ENCODE measurements at places on chromosomes 12 and 14.

DNA sequence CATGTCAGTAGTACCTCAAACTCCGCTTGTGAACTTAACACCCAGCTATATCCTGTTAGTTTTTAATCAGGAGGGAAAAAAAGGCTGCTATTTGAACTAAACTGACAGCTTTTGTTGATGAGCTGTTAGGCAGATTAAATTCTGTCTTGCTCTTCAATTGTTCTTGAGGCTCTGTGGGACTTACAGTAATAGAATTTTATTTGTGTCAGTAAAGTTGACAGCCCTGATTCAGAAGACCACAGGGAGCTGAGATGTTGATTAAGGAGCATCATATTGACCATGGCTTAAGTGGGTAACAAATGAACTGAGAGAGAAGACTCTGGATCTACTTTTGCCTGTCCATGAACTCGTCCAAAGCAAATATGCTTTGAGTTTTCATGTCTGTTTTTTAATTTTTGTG is 622.9 kb downstream of the DIO2 start:
- no peak for DNase-seq

DNA sequence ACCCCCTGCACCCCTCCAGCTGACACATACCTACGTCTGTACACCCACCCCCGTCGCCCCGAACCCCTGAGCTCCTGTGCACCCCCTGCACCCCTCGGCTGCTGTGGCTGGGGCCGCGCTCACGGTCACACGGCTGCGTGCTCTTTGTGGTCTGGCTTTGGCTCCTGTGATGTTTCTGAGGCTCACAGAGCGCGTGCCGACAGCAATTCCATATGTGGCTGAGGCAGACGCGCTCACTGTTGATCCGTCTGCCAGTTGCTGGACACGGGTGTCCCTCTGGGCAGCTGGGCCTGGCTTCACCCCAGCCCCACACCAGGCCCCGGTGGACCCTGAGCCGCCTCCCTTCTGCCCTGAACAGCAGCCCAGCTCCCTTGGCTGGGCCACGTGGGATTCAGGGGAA is 46.5 kb downstream of the LRCOL1 start:
- DNase-seq = no peak

GRCh38 chr14:38098074-38098836 is 109.4 kb upstream of the SSTR1 start:
- no peak for DNase-seq

- no peak for DNase-seq
Measured at GRCh38 chr14:66239589-66239988, 246.6 kb upstream of the CCDC196 start.

DNA sequence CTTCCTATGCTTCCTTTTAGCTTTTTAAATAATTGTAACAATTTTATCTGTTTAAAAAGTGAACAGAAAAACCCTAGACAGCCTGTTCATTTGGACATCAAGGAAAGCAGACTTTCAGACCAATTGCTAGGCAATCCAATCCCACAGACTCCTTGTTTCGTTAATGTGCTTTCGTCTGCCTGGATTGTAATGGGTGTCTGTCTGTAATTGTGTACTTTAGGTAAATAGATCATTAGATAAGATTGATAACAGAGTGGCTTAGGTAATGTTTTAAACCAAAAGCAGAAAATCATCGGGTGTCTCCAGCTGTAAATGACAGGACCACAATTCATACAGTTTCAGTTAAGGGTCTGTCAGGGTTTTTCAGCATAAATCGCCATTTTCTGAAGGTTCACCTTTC is 19.6 kb downstream of the CCDC60 start:
- DNase-seq = no peak
